Stimulated activated CD8-positive, alpha-beta memory T cell treated with anti-CD3 and anti-CD28 coated beads, Interleukin-4, amount 100 ng/mL, for 1 hour (primary cell): ENCODE measurements at places on chromosomes 1 and 21.

- no peak for DNase-seq
Observed at GRCh38 chr1:48923116-48923515, 146.4 kb upstream of the BEND5 start.

DNA sequence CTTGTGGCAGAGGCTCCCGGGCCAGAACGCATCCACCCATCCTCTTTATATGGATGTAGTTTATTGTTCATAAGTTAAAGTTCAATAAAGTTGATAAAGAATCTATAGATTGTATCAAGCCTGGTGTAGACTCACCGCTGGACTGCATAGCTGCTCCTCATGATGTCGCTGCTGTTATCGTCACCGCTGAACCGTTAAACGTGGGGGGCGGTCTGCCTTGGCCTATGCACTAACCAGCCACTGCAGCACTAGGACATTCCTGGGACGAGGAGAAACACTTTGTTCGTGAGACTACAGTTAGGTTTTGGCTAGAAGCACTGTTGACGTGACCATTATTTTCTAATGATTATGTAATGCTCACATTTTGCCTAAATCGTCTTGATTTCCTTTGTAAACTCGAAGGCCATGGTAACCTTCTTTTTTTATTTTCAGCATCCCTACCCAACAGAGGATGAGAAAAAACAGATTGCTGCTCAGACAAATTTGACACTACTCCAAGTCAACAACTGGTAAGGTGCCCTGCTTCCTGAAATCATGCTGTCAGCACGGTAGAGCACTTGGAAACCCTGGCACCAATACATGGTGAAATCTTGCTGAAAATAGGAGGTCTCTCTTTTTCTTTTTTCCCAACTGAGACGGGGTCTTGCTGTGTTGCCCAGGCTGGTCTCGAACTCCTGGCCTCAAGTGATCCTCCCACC, 50.2 kb downstream of the PKNOX1 start:
- no peak for DNase-seq

DNA sequence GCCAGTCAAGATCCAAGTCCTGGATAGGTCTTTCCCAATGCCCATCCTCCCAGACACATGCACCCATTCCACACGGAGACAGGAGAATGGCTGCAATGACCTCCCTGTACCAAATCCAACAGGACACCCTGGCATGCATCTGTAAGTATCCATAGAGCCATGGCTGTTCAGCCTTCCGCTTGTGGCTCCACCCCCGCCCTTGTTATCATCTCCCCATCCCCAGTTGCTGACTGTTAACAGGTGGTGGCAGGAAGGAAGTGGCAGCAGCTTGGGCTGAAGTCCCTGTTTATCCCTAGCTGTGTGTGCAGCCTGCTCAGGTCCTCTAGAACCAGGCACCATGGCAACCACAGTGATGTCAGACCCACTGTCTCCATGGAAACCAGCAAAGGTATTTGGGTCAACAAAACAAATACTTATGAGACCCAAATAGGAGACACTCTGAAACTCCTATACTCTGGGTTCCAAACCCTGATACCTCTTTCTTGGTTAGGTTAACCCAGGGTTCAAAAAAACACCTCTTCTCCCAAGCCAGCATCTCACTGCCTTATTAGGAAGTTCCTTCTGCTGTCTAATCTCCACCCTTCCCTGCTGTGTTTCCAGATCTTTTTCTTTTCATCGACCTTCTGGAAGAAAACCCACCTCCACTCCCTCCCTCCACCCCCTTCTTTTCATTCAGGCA, 721 bp downstream of the PBXIP1 start:
- peak; percentile 79 for DNase-seq

- DNase-seq = no peak
Observed at GRCh38 chr1:1839311-1839965, 51.4 kb downstream of the GNB1 start.

DNA sequence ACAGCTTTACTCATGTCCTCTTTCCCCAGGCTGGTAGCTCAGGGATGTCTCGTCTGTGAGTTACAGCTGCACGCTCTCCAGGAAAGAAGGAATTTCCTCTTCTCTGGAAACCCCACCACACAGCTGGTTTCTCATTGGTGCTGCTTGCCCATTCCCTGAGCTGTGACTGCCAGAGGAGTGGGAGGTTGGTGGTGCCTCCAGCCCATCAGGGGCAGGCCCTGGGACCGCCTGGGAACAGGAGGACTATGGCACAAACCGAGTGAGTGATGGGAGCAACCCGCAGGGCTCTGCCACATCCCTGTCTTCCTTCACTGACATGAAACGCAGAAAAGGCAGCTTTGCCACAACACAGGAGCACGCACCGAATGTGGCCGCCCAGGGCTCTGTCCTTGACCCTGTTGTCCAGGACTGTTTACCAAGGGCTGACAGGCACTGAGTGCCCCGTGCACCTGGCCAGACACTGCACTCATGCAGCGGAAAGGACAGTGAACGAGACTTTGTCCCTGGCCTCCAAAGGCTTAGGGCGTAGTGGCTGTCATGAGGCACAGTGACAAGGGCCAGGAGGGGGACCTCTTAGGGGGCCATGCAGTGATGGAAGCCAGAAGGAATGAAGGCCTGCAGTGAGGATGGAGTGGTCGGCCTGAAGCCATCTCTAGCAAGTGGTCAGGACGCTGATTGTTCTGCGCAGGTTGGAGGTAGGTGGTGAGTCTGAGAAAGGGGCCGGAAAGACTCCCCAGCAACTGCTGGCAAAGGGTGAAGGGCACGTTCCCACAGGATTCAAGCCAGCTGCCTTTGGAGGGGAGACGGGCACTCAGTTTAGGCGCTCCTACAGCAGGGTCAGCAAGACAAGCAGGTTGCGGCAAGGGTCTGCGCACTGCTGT, 1.7 kb upstream of the CCNL2 start:
- no peak for DNase-seq

GRCh38 chr1:85240174-85240601, 19.3 kb downstream of the C1orf52 start:
- DNase-seq = no peak

DNA sequence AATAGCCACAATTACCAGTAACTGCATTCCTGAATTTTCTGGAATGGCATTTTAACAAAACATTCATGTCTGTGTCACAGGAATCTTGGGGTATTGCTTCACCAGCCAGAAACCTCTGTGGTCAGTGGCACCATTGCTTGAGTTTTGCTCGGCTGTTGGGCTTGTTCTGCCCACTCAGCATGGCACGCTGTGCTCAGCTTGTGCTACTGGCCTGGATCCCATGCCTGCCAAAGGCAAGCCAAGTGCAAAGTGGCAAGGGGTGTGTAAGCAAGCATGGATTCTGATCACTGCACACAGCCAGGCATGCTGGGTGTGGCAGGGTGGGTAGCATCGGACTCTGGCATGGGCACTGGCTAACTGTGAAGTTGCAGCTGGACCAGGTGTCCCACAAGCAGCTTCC, 1150.9 kb downstream of the MRPL39 start:
- no peak for DNase-seq

DNA sequence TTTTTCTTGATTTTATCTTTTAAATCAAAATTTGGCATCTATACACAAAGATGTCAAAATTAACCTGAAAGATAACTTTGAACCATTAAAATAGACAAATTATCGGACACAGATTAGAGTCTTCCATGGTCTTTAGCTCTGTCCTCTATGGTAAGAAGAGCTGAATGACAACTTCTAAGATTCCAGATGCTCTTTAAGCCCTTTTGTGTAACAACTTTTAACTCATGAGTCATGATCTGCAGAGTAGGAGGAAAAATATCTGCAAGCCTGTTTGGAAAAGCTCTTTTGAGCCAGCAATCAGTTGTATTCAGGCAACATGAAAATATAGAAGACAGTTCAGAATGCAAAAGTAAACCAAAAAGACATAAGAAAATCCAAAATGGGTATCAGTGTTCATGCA, 37.8 kb downstream of the TTC13 start:
- no peak for DNase-seq

DNA sequence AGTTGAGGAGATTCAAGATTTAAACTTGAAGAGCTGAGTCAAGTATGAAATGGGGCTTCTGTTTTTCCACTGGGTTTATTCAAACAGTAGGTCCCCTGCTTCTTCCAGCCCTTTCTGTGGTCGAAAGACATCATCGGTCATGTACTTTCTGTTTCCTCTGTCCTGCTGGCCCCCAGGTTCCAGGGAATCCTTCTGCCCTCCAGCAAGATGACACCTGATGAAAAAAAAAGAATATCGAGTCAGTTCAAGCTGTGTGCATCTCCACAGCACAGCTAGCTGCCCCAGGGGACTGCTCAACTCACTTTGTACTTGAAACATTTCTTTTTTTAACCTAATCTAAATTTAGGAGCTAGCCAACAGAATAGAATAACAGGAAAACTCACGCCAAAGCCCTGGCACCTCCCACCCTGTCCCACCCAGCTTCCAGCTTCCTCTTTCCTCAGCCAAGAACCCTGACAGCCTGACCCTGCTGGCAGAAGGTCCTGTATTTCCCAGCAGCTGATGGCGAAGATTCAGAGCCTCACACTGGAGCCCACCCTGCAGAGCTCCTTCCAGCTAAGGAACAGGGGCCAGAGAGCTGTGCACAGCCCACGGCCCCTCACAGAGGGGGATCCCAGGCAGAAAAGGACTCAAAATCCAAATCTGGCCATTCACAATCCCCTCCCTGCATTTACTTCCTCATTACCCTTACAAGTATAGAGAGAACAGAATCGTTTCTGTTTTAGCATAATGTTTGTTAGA, 176.5 kb downstream of the PSMG1 start:
- no peak for DNase-seq

GRCh38 chr1:177069490-177069889, 95.0 kb downstream of the ASTN1 start:
- DNase-seq = no peak

- no peak for DNase-seq
Observed at GRCh38 chr1:235527196-235527814, 23.1 kb upstream of the B3GALNT2 start.

DNA sequence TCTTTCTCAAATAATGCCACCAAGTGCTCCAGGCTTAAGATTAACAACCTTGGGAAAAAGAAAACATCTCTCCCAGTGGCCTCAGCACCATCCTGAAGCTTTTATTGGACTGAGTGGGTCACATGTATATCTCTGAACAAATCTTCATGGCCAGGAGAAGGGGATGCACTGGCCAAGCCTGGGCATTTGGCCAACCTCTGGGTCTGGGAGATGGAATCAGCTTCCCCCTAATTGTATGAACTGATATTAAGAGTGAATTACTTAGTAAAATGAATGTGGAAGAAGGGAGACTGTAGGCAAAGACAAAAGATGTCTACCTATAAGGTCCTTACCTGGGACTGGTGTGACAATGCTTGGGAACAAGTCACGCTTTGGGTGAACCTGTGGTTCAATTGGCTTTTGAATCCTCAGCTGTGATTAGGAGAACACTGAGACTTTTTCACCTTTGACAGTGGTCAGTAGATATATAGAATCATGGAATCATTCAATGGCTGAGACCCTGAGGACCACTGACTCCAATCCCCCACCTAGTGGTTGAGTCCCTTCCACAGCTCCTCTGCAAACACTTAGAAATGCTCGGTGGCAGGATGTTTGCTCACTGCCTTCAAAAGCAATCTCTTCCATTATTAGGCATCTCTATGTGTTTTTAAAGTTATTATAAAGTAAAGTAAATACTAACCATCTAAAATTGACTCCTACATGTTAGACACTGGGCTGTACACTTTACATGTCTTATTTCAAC, 102.6 kb upstream of the ATP1A1 start:
- no peak for DNase-seq

- DNase-seq = no peak
Observed at GRCh38 chr1:32538887-32539583, at the start of gene ZBTB8A. TSS of gene ZBTB8A (plus strand) at chr1:32539427. CDS start at chr1:32592932, 53,505 bp downstream.

- no peak for DNase-seq
Observed at GRCh38 chr1:41640756-41641474, 156.4 kb upstream of the EDN2 start.

DNA sequence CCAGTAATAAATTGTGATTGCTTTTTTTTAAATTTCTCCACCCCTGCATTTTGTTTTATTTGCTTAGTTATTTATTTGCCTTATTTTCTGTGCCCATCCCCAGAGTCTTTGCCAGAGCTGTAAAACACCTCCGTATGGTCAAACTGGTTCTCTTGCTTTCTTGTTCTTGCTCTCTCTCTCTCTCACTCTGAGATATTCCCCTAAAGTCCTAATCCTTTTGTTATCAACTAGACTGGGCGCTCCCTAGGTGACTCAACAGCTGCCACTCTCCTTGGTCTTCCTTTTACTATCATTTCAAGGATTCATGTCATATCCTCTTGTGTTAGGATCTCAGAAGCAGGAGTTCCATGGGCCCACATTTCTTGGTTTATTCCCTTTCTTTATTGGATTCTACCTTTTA, 160.0 kb downstream of the PRDM2 start:
- DNase-seq = no peak

GRCh38 chr1:98133131-98133530, 212.3 kb upstream of the DPYD start:
- no peak for DNase-seq

DNA sequence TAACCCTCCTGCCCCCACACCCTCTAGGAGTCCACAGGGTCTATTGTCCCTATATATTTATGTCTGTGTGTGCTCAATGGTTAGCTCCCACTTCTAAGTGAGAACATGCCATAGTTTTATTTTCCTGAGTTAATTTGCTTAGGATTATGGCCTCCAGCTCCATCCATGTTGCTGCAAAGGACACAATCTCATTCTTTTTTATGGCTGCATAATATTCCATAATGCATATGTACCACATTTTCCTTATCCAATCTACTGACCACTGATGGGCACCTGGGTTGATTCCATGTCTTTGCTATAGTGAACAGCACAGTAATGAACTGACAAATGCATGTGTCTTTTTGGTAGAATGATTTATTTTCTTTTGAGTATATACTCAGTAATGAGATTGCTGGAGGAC, 13.3 kb upstream of the FHAD1 start:
- no peak for DNase-seq

GRCh38 chr1:241331328-241332036, 25.5 kb downstream of the RGS7 start:
- no peak for DNase-seq

- DNase-seq = no peak
Observed at GRCh38 chr21:33238565-33239255, 9.0 kb downstream of the IFNAR2 start.

- no peak for DNase-seq
Observed at GRCh38 chr1:7960165-7960564, 1.3 kb upstream of the PARK7 start.

- DNase-seq = no peak
Observed at GRCh38 chr1:12336413-12336812, 106.6 kb downstream of the VPS13D start.

DNA sequence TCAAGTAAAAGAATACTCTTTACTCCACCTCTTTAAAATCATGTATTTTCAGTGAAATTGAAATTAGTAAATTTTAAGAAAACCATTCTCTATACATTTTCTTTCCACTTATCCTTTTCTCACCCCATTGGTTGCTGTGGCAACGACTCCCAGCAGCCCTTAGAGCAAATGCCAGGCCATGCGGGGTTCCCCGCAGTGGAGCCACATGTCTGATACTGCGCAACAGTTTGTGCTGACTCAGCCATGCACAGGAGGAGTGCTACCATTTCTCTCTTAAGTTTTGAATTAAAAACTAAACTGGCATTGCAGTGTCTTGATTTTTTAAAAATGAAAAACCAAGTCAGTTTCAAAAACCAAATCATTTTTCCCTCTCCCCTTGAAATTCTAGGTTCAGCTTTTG, 214.1 kb upstream of the L1TD1 start:
- DNase-seq = no peak

GRCh38 chr1:209421978-209422680, 161.4 kb upstream of the CAMK1G start:
- DNase-seq = no peak

- no peak for DNase-seq
Observed at GRCh38 chr21:35586305-35586704, 474.0 kb downstream of the SETD4 start.

- no peak for DNase-seq
Observed at GRCh38 chr21:29238967-29239290, 59.8 kb upstream of the BACH1 start.
